ENCODE measurements at places on chromosomes 1 and 21.

DNA sequence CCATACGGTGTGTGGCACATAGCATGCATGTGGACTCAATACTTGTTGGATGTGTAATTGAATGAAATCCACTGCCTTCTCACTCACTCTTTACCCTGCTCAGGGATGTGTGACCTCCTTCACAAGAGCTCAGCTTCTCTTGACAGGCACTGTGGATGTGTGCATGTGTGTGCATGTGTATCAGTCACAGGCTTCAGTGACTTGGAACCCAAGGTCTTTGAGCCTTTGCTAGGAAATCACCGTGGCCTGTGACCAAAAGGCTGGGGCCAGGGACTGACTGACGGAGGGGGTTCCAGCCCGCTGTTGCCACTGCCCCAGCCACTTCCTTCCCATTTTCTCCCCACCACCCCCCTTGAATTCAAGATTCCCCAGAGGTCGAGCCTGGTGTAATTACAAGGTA, 144.4 kb upstream of the POU3F1 start:
- no peak for DNase-seq

DNA sequence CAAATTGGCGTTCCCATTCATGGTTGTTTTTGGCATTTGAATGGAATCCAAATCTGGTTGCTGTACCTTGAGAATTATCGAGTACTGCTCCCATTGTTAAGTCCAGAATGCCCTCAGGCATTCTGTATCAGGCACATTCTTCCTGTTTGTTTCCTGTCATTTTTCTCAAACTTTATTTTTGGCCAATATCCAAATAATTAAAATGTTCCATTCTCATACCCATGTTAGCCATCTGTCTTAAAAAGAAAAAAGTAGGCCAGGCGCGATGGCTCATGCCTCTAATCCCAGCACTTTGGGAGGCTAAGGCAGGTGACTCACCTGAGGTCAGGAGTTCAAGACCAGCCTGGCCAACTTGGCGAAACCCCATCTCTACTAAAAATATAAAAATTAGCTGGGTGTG, 29.3 kb upstream of the SHISA4 start:
- no peak for DNase-seq

GRCh38 chr1:172630868-172631267, 28.0 kb upstream of the FASLG start:
- DNase-seq = no peak

- DNase-seq = no peak
Observed at GRCh38 chr1:236287757-236288619, 6.2 kb upstream of the ERO1B start.

DNA sequence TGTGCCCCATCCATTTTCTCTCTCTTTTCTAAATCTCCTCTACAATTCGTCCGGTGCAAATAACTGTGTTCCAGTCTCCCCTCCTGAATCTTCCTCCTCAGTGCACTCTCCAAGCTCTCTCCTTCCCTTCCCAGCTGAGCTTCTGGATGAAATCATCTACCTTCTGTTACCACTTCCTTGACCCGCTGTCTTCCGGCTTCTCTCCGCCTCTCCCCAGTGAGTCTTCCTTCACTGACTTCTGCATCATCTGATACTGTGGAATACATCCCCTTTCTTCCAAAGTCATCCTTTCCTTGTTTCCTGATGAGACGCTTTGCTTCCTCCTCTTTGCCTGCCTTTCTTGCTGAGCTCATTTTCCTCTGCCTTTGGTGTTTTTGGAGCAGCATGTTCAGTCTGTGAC, 96.9 kb downstream of the MAB21L3 start:
- no peak for DNase-seq

GRCh38 chr1:185159966-185160365, 3.0 kb downstream of the SWT1 start:
- DNase-seq = no peak

DNA sequence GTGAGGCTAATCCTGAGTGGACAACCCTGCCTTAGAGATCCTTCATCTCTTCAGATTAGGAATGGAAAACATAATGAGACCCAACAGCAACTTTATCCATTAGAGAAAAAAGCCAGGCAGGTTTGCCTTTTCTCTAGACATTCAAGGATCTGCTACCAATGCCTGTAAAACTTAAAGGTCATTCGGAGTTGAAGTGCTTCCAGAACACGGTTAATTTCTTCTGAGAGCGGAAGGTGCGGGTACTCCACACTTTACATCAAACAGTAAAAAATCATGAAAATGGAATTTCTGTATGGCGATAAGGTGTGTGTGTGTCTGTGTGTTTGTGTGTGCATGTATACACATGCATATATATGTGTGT, 65.2 kb upstream of the PRKACB start:
- DNase-seq = no peak

DNA sequence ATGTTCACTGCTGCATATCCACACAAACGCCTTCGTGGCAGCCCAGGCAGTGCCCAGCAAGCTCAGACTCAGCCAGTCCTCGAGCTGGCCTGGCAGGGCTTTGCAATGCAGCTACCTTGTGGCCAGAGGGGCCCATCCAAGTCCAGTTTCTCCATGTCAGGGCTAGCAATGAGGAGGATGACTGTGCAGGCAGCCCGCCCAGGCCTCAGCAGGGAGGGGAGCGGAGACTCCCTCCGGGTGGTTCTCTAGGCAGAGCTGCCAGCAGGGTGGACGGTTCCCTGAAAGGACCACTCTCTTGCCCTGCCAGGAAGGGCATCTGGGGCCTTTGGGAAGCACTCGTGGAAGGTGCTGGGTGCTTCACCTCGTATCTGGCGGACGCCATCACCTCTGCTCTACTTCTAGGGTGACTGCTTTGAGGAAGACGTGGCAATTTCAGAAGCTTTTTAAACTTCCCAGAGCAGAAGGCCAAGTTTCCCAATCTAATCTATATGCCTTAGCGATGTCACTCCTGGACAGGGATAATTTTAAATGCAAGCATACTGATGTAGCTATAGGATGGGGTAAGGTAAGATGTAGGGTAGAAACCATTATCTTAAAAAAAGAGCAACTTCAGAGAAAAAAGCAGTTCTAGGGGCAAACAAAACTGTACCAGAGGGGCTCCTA, 56.2 kb downstream of the RUNX1 start:
- no peak for DNase-seq

DNA sequence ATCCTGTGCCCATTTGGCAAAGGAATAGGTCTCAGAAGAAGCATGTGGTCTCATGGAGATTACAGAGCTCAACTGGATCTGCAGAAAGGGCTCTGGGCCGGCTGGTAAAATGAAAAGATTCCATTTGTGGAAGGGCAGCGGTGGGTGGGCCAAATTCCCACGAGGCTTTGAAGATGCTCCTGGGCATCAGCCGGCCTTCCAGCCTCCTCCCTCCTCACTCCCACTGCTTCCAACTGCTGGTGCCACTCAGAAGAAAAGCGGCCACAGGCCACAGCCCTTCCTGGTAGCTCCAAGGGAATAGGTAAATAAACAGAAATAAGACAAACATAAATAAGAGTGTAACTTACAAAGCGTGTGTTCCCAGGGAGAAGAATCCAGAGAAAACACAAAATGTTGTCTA, 136.3 kb upstream of the SLC44A3 start:
- no peak for DNase-seq
